ENCODE measurements at places on chromosomes 11 and 22. TPM values are rescaled to one million over a fixed set of nuclear protein-coding genes. Genes with fewer than 3 reads are reported as not detected.

DNA sequence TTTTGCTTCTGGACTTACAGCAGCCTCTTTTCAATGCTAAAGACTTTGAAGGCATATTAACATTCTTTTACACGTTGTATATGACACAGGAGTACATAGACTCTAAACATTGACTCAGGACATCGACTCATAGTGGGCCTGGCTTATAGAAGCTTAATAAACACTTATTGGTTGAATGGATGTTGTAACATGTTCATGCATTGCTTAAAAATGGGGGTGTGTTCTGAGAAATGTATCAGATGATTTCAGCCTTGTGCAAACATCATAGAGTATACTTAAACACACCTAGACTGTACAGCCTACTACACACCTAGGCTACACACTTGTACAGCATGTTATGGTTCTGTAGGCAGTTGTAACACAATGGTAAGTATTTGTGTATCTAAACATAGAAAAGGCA is 17.9 kb downstream of the TTC17 start:
- no peak for DNase-seq
- H3K36me3 ChIP-seq, result no peaks in the 10 kb centered on the region
- no peaks in the 10 kb centered on the region for H3K27me3 ChIP-seq
- H3K4me1 ChIP-seq, result peaks cover 14% of the 10 kb centered on the region
- H3K4me3 ChIP-seq, result no peak overlapping the region
- H3K27ac ChIP-seq, result no peak overlapping the region

SMIM35 gene
- total RNA-seq, result not detected

DNA sequence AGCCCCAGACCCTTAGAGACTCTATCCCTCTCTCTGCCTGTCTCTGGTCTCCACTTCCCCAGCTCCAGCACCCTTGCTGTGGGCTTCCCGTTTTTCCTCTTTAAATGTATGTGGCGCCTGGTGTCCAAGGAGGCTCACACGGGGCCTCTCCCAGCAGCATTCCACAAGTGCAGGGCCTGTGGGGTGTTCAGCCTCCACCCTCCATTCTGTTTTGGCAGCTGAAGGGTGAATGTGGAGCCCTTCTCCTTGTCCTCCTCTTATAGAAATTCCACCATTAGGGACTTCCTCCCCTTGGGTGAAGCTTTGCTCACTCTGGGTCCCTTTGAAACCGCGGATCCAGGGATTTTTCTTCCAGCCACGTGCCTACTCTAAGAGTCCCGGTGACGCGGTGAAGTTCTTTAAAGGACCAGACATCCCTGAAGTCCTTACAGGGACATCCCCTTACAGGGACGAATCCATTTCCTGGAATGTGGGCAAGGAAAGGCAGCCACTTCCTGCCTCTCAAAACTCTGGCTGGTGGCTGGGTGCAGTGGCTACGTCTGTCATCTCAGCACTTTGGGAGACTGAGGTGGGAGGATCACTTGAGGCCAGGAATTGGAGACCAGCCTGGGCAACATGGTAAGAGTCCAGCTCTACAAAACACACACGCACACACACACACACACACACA is 1.6 kb upstream of the TSPAN18 start:
- H3K4me3 ChIP-seq, result no peak overlapping the region
- peak overlapping the region; percentile 45 for H3K27ac ChIP-seq
- H3K36me3 ChIP-seq, result no peaks in the 10 kb centered on the region
- no peaks in the 10 kb centered on the region for H3K27me3 ChIP-seq
- DNase-seq, result no peak

ANO9 gene
- total RNA-seq, result 0.11 TPM

DNA sequence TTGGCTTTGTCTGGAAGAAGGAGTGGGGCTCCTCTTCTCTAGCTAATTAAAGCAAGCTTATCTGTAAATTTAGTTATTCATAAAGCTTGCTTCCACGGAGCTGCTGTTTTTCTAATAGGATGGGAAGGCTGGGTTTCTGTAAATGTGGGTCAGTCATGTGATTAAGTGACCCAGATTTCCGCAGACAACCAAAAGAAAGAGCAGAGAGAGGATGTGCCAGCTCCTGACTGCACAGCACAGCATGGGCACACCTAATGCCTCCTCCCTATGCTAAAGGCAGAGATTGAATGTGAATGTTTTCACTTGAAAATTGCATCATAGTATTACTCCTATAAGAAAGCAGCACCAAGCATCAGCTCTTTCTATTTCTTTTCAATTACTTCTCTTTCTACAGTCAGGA is 160.2 kb downstream of the FAT3 start:
- no peak for DNase-seq
- H3K27ac ChIP-seq, result no peak overlapping the region
- no peaks in the 10 kb centered on the region for H3K27me3 ChIP-seq
- no peaks in the 10 kb centered on the region for H3K36me3 ChIP-seq
- peaks cover 14% of the 10 kb centered on the region for H3K4me1 ChIP-seq
- no peak overlapping the region for H3K4me3 ChIP-seq

FAM111B gene
- 0.46 TPM for total RNA-seq

GRCh38 chr11:34330653-34331052 is 27.2 kb downstream of the ABTB2 start:
- no peak for DNase-seq
- H3K27ac ChIP-seq, result no peak overlapping the region

MRPL49 gene
- 80.2 TPM for total RNA-seq

GRCh38 chr22:23070418-23071229 is at the start of gene GNAZ:
GNAZ (plus strand) TSS chr22:23070519; CDS start chr22:23095696, 25,177 bp downstream.
- H3K4me1 ChIP-seq, result peaks cover 33% of the 10 kb centered on the region
- H3K27ac ChIP-seq, result peak within 1 kb of the TSS; percentile 76
- no peaks in the 10 kb centered on the region for H3K27me3 ChIP-seq

SLC29A2 gene
- 0.50 TPM for total RNA-seq

DNA sequence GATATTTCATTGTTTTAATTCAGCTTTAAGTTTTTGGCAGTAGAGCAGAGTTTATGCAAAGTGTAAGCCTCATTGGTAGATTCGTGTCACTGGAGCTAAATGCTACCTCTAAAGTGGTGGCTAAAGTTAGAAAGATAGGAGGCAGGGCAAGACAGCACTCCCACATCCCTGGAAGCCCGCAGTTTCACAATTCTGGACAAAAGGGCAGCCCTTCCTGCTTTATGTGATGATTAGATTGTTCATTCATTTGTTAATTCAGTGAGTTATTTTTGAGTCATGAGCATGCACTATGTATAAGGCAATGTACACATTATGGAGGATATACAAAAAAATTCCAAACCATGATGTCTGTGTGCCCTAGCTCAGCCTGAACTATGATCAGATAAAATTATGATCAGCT is 52.1 kb upstream of the EIF3M start:
- H3K27ac ChIP-seq, result no peak overlapping the region
- H3K4me3 ChIP-seq, result no peak overlapping the region
- H3K4me1 ChIP-seq, result no peaks in the 10 kb centered on the region

DNA sequence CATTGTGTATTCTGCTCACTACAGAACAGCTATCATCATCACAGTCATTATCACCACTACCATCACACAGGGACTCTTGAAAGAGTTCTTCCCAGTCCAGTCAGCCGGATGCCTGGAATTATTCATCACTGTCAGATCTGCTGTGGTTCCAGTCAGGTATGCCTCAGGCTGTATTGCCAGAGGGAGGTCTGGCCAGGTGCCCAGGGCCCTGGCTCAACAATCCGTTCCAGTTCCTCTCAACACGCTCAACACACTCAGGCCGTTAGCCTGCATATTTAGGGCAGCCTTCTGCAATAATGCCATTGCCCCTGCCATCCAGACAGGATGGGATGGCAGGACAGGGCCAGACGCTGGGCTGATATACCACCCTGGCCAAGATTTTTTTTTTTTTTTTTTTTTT is 28.6 kb upstream of the RASL10A start:
- peak overlapping the region; percentile 80 for H3K27ac ChIP-seq
- DNase-seq, result peak; percentile 93
- peaks cover 28% of the 10 kb centered on the region for H3K4me1 ChIP-seq
- no peak overlapping the region for H3K4me3 ChIP-seq
- H3K27me3 ChIP-seq, result no peaks in the 10 kb centered on the region
- peaks cover 33% of the 10 kb centered on the region for H3K36me3 ChIP-seq

OR52H1 gene
- not detected for total RNA-seq

DNA sequence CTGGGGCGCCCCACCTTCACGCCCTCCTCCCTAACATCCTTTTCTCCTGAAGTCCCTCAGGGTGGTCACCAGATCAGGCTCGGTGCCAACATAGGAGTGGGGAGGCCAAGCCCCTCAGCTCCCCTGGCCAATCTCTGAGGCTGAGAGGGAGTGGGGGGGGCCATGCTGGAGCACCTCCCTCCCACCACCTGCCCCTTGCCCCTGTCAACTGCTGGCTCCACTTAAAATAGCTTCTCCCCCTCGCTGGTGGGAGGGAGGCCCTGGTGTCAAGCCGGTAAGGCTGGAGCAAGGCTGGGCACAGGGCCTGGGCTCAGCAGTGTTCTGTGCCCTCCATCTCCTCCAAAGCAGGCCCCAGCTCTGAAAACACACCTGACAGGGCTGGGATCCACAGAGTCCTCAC is 4.9 kb downstream of the PLXNB2 start:
- H3K36me3 ChIP-seq, result no peaks in the 10 kb centered on the region
- H3K4me1 ChIP-seq, result peaks cover 95% of the 10 kb centered on the region
- DNase-seq, result no peak
- H3K27me3 ChIP-seq, result no peaks in the 10 kb centered on the region

DNA sequence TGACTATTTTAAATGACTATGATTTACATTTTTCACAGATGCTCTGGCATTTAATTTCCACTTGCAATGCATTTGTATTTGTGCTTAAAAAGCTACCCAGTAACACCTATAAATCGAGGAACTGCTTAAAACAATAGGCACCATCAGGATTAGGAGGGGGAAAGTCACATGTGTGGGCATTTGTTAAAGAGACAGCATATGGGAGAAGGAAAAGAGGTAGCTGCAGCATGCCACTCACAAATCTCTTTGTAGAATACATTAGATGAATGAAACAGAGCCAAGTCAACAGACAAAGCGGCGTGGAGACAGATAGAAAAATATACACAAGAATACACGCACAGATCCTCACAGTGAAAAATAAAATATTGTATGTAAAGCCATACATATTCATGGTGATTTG is 228.0 kb downstream of the CADM1 start:
- H3K4me1 ChIP-seq, result no peaks in the 10 kb centered on the region
- H3K4me3 ChIP-seq, result no peak overlapping the region
- no peak for DNase-seq
- H3K27me3 ChIP-seq, result no peaks in the 10 kb centered on the region
- H3K36me3 ChIP-seq, result no peaks in the 10 kb centered on the region

- H3K4me1 ChIP-seq, result no peaks in the 10 kb centered on the region
- H3K27me3 ChIP-seq, result no peaks in the 10 kb centered on the region
- no peak overlapping the region for H3K4me3 ChIP-seq
These were observed 161.0 kb upstream of the NARS2 start for GRCh38 chr11:78735711-78736110.

DNA sequence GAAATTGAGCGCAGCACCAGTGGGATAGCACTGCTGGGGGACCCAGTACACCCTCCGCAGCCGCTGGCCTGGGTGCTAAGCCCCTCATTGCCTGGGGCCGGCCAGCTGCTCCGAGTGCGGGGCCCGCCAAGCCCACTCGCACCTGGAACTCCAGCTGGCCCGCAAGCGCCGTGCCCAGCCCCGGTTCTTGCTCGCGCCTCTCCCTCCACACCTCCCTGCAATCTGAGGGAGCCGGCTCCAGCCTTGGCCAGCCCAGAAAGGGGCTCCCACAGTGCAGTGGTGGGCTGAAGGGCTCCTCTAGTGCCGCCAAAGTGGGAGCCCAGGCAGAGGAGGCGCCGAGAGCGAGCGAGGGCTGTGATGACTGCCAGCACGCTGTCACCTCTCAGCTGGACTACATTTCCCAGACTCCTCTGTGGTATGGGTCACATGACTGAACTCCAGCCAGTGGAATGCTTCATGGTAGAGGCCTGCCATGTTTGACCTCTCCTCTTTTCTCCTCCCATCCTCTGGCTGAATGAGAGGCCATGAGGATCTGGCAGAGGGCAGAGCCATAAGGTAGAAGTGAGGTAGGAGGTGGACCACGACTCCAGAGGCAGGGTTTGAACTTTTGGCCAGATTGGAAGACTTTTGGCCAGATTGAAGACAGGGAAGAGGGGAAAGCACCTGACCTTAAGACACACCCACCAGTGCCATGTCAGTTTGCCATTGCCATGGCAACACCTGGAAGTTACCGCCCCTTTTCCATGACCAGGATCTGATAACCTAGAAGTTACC is 6.2 kb downstream of the MRGPRD start:
- peaks cover 14% of the 10 kb centered on the region for H3K4me1 ChIP-seq
- no peaks in the 10 kb centered on the region for H3K36me3 ChIP-seq
- no peak overlapping the region for H3K4me3 ChIP-seq
- no peaks in the 10 kb centered on the region for H3K27me3 ChIP-seq
- H3K27ac ChIP-seq, result no peak overlapping the region
- DNase-seq, result no peak

DNA sequence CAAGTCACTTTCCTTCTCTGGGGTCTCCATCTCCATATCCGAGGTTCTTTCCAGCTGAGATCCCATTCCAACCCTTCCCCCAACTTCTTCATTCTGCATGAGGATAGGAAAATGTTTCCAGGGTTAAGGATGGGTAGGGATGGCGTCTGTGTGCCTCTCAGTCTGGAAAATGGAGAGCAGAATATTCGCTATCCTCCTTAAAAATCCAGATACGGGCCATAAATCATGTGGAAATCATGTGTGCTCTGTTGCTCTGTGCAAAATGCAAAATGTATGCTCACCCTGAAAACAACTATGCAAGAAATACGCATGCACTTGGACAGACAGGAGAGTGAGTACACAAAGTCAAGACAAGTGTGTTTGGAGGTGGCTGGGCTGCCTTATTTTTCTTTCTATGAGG is 3.2 kb downstream of the CREB3L1 start:
- no peak overlapping the region for H3K4me3 ChIP-seq
- DNase-seq, result no peak
- H3K36me3 ChIP-seq, result no peaks in the 10 kb centered on the region
- peaks cover 46% of the 10 kb centered on the region for H3K4me1 ChIP-seq

MMP11 gene
- total RNA-seq, result 4.6 TPM

GRCh38 chr11:47466701-47467250 is 17.8 kb upstream of the RAPSN start:
- H3K4me1 ChIP-seq, result peaks cover 72% of the 10 kb centered on the region
- peak overlapping the region; percentile 63 for H3K27ac ChIP-seq
- H3K27me3 ChIP-seq, result no peaks in the 10 kb centered on the region
- DNase-seq, result no peak

GRCh38 chr11:12808519-12808918 is 134.3 kb downstream of the TEAD1 start:
- no peaks in the 10 kb centered on the region for H3K36me3 ChIP-seq
- H3K27ac ChIP-seq, result no peak overlapping the region
- H3K27me3 ChIP-seq, result no peaks in the 10 kb centered on the region

- no peaks in the 10 kb centered on the region for H3K27me3 ChIP-seq
- no peak overlapping the region for H3K27ac ChIP-seq
- no peaks in the 10 kb centered on the region for H3K4me1 ChIP-seq
- no peak overlapping the region for H3K4me3 ChIP-seq
These were observed 359.9 kb downstream of the ETS1 start for GRCh38 chr11:128227466-128227865.

- peaks cover 7% of the 10 kb centered on the region for H3K4me1 ChIP-seq
- no peak overlapping the region for H3K4me3 ChIP-seq
- H3K27ac ChIP-seq, result no peak overlapping the region
- no peak for DNase-seq
- no peaks in the 10 kb centered on the region for H3K27me3 ChIP-seq
- no peaks in the 10 kb centered on the region for H3K36me3 ChIP-seq
These were observed 10.3 kb downstream of the PARVG start for GRCh38 chr22:44191036-44191454.
